Choroid plexus epithelial cell (primary cell): ENCODE measurements at places on chromosomes 3 and 15.

DNA sequence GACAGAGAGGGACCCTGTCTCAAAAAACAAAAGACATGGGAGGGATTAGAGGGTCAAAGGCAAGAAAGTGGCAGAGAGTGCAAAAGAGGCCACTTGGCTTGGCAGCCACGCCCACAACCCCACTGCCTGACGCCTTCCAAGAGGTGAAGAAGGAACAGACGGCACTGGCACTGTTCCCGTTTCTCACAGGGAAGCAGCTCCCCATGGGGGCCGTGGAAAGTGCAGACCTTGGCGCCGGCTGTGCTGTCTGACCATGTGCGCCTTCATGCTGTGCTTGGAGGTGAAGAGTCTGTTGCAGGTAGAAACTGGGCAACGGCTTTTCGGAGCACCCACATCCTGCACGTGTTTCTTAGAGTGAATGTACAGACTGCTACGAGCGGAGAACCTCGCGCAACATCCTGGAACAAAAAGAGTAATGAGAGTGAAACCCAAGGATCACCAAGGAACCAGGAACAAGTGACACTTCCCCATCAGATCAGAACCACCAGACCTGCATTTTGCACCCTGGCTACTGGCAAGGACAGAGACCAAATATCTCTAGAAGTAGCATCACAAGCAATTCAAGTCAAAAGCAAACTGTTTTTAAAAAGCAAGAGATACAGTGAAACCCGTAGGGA lies 9.7 kb downstream of the ZXDC start:
- no peak for DNase-seq

DNA sequence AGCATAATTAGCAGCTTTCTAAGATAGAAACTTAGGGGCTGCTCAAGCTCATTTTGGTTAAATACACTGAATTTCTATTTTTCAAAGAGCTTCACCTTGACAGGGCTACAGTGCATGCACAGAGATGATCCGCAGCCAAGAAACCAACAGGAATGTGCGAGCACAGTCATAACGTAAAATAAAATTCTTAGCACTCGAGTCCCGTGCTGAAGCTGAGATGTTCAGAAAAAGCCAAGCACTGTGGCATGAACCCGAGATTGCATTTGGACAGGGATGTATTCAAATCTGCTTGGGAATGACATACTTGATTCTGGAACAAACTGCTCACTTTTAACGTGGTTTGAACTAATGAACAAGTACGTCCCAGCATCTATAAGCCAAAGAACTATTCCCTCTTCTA lies 340.3 kb downstream of the FOXP1 start:
- DNase-seq = peak; percentile 57

GRCh38 chr3:157465741-157466140 lies 29.1 kb downstream of the PTX3 start:
- no peak for DNase-seq

- DNase-seq = no peak
Observed at GRCh38 chr3:24661175-24661584, 166.5 kb upstream of the THRB start.

GRCh38 chr3:123536153-123536895 lies 48.5 kb downstream of the HACD2 start:
- no peak for DNase-seq

DNA sequence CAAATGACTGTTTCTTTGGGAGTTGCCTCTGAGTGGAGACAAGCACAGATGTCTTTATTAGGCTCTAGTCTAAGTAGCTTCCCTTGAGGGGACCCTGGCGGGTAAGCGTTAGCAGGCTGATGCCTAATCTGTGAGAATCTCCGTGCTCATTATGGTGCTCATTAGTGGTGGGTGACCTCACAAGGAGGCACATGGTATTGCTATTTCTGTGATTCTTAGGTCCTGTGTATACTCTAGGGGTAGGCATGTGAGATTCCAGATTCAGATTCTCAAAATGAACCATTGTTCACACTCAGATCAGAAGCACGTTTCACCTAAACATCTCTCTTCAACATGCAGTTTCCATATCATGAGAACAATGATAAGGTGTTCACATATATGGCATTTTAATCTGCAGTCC lies 809.7 kb downstream of the NR2F2 start:
- peak; percentile 2 for DNase-seq

DNA sequence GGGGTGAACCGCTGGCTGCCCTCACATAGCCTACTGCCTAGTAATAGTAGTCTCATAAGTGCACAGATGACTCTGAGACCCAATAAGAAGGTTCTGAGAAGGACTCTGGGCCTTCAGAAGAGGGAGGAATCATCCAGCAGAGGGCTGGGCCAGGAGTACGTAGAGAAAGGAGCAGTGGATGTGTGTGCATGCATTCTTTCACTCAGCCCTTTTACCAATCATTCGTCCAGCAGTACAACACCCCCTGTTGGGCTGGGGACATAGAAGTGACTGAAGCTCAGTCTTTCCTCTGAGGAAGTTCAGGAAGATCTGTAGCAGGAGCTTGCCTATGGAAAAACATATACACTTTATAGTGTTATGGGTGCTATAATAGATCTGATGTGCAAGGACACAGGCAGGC lies 333.1 kb downstream of the CLSTN2 start:
- no peak for DNase-seq

DNA sequence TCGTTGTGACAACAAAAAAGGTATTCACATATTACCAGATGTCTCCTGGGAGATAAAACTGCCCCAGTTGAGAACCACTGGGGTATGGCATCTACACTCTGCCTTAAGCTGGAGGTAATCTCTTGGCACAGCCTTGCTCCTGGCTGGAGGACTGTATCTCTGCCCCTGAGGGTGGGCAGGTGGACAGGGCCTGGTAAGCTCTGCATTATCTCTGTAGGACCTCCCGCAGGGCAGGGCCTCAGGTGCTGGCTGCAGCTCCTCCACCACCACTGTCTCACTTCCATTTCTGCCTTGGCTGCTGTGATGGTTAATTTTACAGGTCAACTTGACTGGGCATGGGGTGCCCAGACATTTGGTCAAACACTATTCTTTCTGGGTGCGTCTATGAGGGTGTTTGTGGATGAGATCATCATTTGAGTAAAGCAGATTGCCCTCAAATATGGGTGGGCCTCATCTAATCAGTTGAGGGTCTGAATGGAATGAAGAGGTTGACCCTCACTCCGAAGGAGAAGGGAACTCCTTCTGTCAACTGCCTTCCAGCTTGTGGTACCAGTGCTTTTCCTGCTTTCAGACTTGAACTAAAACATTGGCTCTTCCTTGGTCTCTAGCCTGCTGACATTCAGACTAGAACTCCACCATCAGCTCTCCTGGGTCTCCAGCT lies 9.8 kb upstream of the RHCG start:
- DNase-seq = no peak

DNA sequence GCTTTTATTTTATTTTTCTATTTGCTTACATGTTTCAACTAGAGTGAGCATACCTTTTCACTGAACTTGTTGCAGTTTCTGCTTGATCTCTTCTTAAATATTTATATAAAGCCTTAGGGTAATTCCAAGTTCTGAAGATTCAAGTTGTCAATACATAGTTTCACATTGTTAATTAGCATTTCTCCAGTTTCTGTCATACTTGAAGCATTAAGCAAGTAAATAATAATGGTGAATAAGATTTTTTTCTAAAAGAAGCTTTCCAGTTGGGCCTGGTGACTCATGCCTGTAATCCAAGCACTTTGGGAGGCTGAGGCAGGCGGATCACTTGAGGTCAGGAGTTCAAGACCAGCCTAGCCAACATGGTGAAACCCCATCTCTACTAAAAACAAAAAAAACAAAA lies 53.9 kb downstream of the CALML4 start:
- peak; percentile 39 for DNase-seq

GRCh38 chr3:67497746-67498145 lies 156.7 kb downstream of the SUCLG2 start:
- DNase-seq = no peak

- DNase-seq = peak; percentile 16
Observed at GRCh38 chr15:57427367-57427821, 51.1 kb downstream of the CGNL1 start.

GRCh38 chr15:23913635-23914034 lies 226.5 kb upstream of the NDN start:
- no peak for DNase-seq

- DNase-seq = no peak
Observed at GRCh38 chr3:16841041-16841753, 43.6 kb upstream of the PLCL2 start.

DNA sequence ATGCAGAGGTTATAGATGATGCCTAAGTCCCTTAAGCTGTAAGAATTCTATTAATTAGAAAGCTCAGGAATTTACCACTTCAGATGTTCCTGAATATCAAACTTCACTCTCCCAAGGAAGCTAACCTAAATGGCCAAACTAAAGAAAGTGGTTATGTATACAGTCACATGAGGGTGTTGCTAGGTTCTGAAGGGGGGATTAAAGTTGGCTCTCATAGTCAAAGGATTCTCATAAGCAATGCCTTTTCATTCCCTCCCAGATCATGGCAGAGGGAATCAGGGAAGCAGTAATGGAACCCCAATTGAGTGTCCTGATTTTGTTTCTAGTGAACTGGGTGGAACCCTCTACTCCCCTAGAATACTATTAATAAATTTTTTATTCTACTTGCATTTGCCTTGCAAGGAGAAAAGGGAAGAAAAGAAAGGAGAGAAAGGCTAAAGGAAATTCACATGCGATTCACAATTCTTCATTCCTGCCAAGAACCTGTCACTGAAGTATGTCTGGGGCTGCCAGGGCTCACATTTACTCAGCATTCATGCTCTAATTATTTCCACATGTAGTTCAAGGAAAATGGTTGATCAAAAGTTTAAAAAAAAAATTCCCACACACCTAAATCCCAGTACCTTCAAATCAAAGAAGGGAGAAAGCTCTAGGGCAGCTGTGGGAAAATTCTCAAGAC lies 25.1 kb downstream of the FSTL1 start:
- DNase-seq = peak; percentile 94

GRCh38 chr3:73021301-73021835 lies 24.8 kb downstream of the PPP4R2 start:
- DNase-seq = no peak

DNA sequence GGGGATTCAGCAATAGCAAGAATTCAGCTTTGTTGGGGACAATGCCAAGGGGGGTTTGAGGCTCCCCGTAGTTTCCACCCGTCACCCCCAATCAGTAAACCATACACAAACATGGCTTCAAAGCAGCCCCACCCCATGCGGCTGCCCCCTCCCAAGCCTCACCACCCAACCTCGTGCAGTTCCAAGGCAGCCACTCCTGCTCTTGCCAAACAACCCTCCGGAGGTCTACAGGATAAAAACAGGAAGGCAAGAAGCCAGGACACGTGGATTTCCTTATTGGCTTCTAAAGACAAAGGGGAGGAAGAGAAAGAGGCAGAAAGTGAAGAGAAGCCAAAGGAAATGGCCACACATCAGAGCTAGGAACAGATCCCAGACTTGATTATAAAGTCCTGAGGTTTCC lies 121.1 kb downstream of the SHQ1 start:
- DNase-seq = no peak

DNA sequence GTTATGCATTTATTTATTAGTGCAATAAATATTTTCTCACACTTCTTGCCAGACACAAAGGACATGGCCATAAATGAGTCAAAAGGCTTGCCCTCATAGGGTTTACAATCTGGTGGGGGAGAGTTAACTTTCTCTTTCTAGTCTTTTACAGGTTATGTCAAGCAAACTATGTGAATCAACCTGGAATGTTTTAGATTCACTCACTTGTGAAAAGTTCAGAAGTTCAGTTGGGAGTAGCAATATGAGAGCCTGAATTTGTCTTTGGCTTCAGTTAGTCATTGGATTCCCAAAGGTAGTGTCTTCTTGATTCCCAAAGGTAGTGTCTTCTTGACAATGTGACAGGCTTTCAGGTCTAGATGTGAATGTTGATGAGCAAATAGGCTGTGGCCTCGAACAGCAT lies 264.8 kb downstream of the SOX2 start:
- DNase-seq = no peak

DNA sequence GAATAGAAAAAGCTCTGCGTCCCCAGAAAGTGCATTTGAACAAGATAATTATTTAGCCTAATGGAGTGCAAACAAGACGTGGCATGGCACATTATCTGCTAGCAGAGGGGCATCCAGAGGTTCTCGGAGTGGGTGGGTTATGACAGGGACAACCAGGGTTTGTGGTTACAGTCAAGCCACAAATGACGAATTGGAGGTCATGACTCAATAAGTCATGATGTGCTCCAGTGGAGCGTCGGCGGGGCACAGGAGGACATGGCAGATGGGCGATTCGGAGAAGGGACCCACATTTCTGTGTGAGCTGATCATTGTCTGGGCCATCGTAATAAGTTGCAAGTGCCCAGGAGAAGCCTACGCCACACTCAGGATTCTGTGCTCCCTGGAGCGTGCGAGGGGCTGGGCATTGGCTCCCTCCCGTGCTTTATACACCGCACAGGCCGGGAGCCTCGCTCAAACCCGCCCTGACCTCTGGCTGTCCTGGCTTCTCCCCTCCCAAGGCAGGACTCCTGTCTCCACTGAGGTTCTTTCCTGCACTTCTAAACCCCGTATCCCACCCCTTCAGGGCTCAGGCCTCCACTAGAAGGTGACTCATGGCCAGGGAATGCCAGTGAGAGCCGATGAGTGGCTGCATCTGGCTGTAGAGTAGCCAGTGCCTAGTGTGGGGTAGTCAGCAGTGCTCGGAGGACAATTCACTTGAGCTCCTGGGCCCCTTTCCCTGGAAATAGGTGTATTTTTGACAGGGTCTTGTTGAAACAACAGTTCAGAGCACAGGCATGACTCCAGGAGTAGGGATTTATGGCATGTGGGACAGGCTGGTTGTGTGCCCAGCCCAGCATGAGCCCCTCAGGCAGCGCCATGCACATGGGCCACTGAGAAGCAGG lies 67.4 kb downstream of the GRIP2 start:
- DNase-seq = peak; percentile 92

GRCh38 chr3:102457644-102458043 lies 22.8 kb downstream of the ZPLD1 start:
- no peak for DNase-seq

DNA sequence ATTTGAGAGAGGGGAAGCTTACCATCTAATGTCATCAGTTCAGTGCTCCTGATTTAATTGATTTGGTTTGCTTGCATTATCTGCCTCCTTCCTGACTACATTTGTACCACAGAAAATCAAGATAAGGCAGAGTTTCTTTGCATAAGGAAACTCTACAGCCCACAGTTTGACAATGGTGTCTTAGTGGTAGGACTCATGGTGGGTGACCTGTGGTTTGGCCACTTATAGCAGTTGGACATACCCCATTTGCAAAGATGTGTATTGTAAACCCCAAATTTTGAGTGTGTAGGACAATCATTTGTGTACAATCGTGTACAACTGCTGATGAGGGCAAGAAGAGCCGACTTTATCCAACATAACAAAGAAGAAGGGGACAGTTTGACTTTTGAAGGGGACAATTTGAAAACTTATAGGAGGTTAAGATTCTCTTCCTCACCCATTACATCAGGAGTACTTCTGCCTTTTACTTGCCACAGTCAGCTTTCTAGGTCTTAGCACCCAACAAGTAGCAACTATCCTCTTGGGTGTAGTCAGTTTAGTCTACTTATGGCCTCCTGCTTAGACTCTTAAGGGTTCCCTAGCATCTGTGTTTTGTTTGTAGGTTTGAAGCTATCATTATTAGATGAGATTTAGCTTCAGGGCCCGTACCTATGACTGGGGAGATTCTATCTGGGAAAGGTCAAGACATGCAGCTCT lies 6.2 kb downstream of the TGFBR2 start:
- DNase-seq = no peak
